ENCODE measurements at places on chromosomes 16 and 17.

DNA sequence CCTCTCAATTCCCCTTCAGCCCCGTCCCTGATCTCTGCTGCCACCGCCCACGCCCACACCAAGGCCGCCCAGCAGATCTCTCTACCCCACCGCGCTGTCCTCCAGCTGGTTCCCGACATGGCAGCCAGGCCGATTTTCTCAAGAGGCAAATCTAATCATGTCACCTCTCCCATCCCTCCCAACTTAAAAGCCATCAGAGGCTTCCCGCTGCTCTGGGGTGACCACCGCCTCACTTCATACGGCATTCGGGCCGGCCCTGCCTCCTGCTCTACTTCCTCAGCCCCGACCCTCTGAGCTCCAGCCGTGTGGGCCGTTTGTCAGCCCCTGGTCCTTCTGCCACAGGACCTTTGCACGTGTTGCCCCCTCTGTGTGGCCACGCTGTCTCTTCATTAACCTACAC lies 63.2 kb downstream of the RPH3AL start:
- no peak for DNase-seq

- no peak for DNase-seq
Measured at GRCh38 chr16:1820096-1820945, 6.3 kb downstream of the HAGH start.

GRCh38 chr16:67282447-67282805 lies 3.1 kb downstream of the PLEKHG4 start:
- no peak for DNase-seq

- DNase-seq: peak; percentile 18
Measured at GRCh38 chr17:28466521-28467048, 6.9 kb upstream of the SLC13A2 start.

DNA sequence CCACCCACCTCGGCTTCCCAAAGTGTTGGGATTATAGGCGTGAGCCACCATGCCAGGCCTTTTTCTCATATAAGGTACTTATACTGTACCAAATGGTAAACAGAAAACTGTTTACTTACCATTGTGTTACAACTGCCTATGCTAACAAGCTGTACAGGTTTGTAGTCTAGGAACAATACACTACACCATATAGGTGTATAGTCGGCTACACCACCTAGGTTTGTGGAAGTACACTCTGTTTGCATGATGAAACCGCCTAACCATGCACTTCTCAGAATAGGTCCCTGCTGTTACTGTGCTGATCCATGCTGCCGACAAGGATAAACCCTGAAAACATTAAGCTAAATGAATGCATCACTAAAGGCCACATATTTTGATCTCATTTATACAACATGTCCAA lies 18.9 kb downstream of the DNAJA2 start:
- no peak for DNase-seq
